ENCODE measurements at places on chromosomes 13 and 19.

DNA sequence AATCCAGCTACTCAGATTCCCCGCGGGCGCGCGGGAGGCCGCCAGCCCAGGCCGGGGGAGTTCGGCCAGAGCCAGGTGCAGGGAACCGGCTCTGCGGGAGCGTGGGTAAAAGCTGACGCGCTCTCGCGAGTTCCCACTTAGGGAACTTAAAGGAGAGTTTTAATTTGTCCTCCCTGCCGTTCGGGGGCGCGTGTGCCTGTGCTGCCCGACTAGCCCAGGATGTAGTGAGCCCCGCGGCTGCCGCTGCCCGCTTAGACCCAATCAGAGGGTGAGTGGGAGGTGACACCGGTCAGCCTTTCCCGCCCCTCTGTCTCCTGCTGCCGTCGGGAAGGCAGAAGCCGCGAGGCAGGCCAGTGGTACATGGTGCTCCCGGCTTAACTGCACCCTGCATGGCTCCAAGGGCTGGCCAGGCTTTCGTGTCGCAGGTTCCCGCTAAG lies 36.0 kb upstream of the NEK3 start:
- DNase-seq, result peak; percentile 30

DNA sequence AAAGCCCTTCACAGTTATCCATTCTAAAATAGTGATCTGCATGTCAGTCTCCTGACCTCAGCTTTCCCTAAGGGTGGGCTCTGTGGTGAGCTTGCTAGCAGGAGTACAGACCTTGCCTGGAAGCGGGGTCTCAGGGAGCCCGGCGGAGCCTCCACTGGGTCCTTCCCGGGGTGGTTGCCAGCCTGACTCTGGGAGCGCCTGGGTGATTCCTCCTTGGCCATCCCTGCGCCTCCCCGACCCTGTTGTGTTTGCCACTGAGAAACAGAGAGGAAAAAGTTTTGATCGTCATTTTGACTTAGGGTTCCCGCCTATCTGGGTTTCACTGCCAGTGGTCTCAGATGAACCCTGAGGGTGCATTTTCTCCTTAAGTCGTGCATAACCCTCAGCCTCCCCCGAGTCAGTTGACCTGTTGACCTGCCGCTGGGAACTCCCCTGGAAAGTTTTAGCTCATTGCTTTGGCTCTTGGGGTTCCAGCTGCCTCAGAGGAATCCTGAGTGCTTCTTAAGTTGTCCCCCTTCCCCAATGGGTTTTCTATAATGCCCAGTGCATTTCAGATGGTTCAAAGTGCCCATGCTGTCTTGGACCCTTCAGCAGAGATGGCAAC lies 117.8 kb downstream of the RAB20 start:
- DNase-seq, result no peak

DNA sequence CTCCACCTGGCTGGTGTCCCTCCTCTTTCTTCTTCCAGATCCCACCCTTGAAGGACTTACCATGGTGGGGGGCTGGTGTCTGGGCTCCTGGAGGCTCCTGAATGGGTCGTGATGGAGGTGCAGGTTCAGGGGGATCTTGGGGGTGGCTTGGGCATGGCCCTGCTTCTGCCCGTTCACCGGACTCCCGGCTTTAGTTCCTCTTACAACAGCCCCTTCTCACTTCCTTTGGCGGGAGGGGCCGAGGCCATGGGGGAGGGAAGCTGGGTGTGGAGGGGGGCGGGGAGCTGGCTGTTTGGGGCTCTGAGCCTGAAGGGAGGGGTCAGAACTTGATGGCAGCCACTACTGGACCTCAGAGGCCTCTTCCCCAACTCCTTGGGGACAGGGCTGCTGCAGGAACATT lies at the start of gene MYO1F:
MYO1F (minus strand) TSS at position 196 of the 400 bp plus-strand sequence; CDS start at position 63, 133 bp downstream.
- DNase-seq, result no peak

DNA sequence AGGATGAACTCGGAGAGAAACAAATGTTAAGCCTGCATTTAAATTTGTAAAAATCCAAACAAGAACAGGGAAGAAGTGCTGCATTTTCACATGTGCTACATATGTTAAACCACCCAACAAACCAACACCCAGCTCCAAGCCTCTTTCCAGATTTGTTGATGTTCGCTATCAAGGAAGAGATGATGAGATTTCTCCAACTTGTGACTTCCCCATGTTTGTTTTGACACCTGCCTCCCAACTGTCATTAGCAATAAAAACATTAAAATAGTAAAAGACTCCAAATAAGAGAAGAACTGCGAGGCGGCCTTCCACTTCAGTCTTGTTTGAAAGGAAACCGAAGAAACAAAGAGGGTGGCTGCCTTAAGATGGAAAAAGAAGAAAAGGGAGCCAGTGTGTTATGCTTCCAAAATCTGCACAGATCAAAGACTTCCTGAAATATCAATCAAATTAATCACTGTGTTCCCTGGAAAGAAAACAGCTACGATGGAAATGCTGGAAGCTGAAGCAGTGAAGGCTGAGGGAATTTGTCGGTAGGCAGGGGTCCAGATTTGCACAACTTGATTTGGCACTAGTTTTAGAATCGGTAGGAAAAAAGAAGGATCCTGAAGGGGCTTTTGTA lies 14.0 kb upstream of the GGACT start:
- DNase-seq, result no peak

GRCh38 chr13:59531571-59532091 lies 632.1 kb downstream of the DIAPH3 start:
- DNase-seq, result peak; percentile 1

DNA sequence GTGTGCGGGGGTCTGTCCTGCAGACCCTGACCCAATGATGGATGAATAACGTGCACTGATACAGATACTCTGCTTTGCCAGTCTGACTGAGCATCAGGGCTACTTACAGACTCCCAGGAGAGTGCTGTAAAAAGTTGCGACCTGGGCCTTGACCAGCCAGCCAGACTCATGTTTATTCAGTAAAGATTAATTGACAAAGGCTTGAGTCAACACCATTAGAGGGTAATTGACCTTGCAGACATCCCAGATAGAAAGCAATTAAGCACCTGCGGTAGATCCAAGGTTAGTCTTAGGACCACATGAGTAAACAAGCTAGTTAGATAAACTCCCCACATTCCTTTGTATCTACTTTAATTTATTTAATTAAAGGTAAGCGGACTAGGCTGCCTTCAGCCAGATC lies 10.4 kb downstream of the NUDT19 start:
- no peak for DNase-seq

- DNase-seq, result no peak
Observed at GRCh38 chr19:7004313-7004931, 16.8 kb downstream of the MBD3L2B start.

- no peak for DNase-seq
Observed at GRCh38 chr13:112674412-112675365, 15.1 kb upstream of the ATP11A start.

GRCh38 chr19:44752816-44753625 lies 4.5 kb downstream of the BCL3 start:
- DNase-seq, result peak; percentile 86

DNA sequence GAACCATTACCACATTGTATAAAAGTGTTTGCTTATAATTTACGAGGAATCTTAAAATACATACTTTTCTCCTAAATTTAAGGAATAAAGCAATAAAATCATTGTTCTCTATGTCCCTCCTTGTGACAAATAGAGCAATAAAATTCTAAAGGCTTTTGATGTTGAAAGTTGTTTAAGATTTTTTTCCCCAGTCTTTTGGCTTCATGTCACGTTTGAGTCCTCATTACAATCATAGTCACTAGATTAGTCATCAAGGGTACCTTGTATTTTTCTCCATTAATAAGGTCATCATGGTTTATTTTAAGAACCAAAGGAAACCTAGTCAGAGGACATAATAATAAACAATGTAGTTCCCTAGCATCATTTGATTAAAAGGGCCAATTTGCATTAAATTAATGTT lies 3.2 kb downstream of the WBP4 start:
- DNase-seq, result no peak

GRCh38 chr19:49872245-49873128 lies 4.7 kb downstream of the AKT1S1 start:
- DNase-seq, result no peak

DNA sequence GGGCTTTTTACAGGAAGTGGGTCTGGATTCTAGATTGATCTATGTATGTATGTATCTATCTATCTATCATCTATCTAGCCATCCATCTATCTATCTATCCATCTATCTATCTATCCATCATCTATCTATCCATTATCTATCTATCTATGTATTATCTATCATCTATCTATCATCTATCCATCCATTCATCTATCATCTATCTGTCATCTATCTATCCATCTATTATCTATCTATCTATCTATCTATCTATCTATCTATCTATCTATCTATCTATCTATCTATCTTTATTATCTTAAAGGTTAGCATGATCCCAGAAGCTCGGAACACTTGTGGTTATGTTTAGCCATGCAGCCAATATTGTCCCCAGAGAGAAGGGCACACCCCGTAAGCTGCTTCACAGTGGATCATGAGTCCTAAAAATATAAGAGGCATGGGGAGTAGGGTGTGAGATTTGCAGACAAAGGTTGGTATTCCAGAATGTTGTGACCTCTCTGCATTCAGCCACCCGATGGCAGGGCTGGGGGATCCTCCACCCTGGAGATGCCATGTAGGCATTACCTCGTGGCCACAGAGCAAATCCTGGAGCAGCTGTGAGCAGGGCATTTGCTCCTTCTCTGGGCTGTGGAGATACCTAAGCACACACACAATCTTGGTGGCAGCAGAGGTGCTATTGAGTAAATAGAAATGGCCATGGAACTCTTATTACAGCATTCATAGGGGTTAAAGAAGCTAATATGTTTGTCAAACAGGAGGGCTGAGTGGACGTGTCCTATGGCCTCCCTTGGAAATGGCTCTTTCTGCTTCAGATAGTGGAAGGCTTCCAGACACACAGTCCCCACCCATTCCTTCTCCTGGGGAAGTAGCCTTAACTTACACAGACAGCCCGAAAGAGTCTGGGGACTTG lies 310.0 kb upstream of the TSHZ3 start:
- no peak for DNase-seq

DNA sequence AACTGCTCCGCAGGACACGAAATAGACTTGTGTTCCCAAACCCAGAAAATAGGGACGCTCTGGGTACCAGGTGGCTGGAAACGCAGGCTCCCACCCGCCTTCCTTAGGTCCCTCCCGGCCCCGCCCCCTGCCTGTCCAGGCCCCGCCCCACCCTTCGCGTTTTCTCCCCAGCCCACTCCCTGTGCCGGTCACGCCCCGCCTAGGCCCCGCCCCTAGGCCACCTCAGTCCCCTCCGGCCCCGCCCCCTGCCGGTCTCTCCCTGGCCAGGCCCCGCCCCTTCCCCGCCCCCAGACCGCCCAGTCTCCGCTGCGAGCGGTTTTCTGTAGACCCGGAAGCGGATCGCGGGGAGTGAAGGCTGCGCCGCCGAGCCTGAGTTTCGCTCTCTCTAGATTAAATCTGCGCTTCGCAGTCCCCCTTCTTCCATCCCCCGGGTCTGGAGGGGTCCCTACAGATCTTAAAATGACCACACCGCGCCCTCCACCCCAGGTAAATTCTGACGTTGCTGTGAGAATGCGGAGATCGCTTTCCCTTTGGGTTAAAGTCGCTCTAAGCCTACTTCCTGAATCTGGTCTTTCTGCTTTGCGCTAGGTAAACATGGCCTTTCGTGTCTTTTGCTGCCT lies 3.7 kb upstream of the ZNF665 start:
- DNase-seq, result peak; percentile 99

GRCh38 chr19:472005-472858 lies 11.4 kb upstream of the SHC2 start:
- DNase-seq, result no peak

DNA sequence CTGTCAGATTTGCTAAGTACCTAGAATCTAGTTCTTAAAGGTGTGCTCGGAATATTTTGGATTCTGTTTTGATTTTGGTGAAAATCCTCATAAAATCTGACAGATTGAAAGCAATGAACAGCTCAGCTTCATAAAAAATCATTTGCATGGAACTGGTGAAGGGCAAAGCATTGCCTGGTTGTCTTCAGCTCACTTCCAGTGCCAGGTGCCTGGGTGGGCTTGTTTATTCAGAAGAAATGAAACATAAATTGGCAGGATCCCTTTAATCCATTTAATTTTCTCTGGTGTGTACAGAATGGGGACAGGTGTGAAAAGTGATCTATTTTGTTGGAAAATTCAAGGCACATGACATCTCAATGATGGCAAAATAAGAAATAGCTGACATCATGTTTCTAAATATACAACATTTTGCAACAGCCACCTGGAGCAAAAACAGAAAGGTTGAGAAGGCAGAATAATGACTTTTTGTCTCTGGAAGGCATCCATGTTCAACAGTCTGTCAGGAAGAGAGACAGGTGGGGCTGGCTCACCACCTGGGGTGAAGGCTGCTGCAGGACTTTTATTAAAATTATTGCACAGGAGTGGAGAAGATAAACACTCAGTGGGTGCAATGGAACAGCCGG lies 52.2 kb downstream of the RFC3 start:
- DNase-seq, result no peak

- no peak for DNase-seq
Observed at GRCh38 chr19:1935484-1936208, 5.3 kb upstream of the CSNK1G2 start.

GRCh38 chr13:36421447-36421846 lies 10.8 kb upstream of the CCNA1 start:
- DNase-seq, result no peak

DNA sequence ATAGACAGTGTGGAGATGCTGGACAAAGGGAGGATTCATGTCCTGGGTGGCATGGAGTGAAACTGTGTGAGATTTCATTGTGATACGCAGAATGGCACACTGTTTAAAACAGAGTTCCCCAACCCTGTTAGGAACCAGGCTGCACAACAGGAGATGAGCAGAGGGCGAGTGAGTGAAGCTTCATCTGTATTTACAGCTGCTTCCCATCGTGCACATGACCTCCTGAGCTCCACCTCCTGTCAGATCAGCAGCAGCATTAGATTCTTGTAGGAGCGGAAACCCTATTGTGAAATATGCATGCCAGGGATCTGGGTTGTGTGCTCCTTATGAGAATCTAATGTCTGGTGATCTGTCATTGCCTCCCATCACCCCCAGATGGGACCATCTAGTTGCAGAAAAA lies 72.5 kb downstream of the RAP2A start:
- no peak for DNase-seq

DNA sequence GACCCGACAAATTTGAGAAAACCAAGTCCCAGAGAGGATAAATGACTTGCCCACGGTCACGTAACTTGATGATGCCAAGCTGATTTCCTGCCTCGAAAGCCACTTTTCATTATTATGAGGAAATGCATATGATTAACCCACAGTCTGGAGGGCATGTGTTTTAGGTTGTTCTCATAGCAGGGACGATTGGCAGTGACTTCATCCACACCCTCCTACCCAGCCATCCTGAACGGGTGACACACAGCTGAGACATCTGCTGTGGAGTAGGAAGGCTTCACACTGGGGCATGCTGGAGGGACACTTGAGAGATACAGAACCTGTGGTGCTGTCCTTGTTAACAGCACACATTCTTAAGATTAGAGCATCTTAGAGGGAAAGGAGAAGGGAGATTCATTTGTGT lies 65.4 kb upstream of the WDFY2 start:
- DNase-seq, result no peak

- DNase-seq, result peak; percentile 68
Observed at GRCh38 chr19:1445185-1445931, 4.6 kb upstream of the APC2 start.

GRCh38 chr13:97339988-97340749 lies 93.8 kb upstream of the RAP2A start:
- no peak for DNase-seq

- DNase-seq, result no peak
Observed at GRCh38 chr19:16327169-16327475, 2.5 kb downstream of the KLF2 start.

GRCh38 chr13:78595495-78596398 lies 7.6 kb downstream of the POU4F1 start:
- no peak for DNase-seq

All from activated T-cell treated with anti-CD3 and anti-CD28 coated beads for 1 hour (primary cell).